ENCODE measurements at places on chromosomes 2 and 18.

DNA sequence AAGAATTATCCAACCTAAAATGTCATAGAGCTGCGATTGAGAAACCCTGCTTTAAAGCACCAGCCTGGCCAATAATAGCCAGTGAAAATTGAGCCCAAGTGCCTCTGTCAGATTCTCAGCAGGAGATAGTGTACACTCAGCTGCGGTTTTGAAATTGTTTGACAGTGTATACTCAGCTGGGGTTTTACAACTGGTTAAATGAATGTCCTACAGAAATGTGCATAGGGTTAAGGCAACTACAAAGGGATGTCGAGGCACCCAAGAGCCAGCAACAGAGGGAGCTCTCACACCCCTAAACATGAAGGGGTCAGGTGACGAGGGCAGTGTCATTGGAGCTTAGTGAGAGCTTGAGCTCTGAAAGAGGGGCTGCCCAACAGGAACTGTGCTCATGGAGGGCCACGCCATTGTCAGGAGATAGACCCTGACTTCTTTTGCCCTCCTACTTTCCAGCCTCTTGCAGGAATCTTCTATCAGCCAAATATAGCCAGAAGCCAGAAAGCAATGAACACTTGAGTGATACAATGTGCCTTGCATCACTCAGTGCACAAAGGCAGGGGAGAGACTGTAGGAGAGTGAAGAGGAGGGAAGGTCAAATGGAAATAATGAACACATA is 15.1 kb downstream of the ACTG2 start:
- DNase-seq, result peak; percentile 26

DNA sequence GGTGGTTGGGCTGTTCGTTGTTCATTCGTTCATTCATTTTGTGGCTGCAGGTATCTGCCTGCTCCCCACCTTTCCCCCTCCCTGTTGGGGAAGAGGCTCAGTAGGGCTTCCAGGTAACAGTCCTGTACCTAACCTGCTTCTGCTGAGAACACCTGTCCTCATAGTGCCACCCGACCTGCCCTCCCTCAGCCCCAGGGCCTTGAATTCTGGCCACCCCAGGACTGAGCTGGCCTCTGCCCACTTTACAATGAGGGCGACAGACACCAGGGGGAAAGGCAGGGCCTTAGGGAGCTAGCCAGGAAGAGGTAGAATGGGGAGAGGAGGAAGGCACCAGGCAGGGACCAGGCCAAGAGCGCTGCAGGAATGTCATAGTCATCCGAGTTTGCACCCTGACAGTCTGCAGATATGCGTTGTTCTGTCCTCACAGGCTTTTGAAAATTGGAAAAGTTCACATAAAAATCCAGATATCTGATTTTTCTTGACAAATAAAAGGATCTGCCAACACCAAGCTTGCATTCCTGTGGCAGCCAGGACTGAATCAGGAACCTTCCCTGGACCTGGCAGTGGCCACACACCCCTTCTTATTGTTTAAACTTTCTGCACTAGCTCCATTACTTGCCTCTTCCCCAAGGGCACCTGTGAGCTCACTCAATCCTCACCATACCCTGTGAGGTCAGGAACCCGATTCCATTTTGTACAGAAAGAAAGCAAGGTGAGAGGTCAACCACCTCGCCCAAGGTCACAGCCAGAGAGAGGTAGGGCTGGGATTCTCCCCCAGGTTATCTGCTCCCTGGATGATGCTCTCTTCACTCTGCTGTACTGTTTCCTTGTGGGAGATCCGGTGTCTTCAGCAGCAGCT is 35.3 kb upstream of the MRPL33 start:
- DNase-seq, result no peak

- no peak for DNase-seq
Observed at GRCh38 chr2:20682167-20682920, 15.4 kb downstream of the GDF7 start.

GRCh38 chr18:12658426-12659138 is 675 bp upstream of the SPIRE1 start:
- no peak for DNase-seq

- no peak for DNase-seq
Observed at GRCh38 chr2:71630454-71631328, 177.3 kb downstream of the DYSF start.

DNA sequence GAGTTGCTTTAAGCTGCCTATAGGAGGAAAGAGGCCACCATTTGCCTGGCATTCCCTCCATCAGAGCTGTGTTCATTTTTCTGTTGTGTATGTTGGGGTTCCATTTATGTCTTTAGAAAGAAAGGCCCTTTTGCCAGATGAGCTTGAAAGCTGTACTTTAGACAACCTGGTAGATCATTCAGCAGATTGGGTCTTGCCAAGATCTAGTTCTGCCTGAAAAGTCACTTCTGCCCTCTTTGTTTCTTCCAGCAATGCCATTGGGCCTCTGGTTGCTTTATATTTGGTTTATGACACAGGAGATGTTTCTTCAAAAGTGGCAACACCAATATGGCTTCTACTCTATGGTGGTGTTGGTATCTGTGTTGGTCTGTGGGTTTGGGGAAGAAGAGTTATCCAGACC is 14.4 kb downstream of the SLC20A1 start:
- no peak for DNase-seq

DNA sequence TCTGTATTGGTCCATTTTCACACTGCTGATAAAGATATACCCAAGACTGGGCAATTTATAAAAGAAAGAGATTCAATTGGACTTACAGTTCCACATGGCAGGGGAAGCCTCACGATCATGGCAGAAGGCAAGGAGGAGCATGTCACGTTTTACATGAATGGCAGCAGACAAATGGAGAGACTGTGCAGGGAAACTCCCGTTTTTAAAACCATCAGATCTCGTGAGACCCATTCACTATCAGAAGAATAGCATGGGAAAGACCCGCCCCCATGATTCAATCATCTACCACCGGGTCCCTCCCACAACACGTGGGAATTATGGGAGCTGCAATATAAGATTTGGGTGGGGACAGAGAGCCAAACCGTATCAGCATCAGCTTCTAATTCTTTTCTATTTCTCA is 217.0 kb downstream of the ANAPC1 start:
- no peak for DNase-seq

Measured in activated CD4-positive, alpha-beta T cell treated with anti-CD3 and anti-CD28 coated beads, Interleukin-2, amount 50 U/mL, for 24 hours (primary cell).